T-helper 2 cell (primary cell): ENCODE measurements at places on chromosomes 13 and 19.

- no peak for DNase-seq
Measured at GRCh38 chr19:56177564-56178243, 1.9 kb downstream of the GALP start.

- DNase-seq, result no peak
Measured at GRCh38 chr13:26435171-26435570, 122.3 kb upstream of the WASF3 start.

DNA sequence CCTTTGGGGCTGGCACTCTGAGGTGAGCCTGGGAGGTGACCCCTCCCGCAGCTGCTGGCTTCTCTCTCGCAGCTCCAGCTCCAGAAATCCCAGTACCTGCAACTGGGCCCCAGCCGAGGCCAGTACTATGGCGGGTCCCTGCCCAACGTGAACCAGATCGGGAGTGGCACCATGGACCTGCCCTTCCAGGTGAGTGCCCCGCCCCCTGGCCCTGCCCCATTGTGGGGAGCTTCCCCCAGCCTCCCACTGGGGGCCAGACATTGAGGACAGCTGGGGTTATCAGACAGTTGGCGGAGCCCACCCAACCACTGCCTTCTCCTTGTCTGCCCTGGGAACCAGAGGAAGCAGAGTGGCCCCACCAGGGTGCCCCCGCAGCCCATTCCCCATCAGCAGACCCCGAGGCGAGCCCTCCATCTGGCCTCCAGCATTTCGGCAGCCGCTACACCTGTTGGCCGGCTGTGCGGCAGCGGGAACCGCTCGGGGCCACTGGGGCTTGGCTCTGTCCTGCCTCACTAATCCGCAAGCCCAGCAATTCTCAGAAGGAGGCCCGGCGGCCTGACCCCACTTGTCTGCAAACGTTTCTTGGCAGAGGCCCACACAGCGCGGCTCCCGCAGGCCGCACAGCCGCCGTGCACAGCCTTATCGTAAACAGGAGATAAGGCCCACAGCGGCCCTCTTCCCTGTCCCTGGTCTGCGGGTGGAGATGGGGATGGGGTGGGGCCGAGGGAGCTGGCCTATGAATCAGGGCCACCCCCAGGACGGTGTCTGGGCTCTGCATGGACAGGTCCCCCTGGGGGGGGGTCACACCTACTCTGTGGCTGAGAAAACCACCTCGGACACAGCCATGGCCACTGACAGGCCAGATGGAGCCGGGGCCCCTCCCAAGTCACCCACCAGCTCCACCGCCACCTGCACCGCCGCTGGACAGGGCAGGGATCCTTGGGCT, 48.0 kb downstream of the COMP start:
- no peak for DNase-seq

DNA sequence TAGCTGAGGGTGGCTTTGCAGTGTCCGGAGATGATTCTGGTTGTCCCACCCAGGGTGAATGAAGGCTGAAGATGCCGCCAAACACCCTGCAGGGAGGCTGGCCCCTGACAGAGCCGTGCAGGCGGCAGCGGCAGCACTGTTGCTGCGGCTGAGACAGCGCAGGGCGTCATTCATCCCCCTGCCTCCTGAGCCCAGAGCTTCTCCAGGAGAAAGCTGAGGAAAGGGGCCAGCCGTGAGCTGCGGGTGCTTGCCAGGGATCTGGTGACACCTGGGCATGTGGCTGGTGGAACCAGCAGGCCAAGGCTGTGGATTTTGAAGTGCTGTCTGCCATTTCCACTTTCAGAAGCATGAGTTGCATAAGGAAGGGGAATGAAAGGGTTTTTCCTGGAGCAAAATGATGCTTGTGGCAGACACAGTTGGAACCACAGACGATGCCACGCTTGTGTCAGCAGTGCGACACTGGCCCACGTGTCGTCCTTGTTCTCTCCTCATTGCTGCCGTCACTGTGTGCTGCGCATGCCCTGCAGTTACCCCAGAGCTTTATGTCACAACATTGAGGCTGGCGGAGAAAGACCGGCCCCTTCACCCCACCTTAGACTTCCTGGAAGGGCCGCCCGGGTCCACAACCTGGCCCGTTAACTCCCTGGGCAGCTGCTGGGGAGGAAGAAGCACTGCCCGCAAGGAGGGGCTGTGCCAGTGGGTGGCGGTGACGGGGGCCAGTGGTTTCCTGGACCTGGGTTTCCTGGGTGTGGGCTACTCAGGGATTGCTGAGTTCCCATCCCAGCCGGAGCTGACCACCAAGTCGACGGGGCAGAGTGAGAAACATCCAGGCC, 22.7 kb downstream of the TFDP1 start:
- DNase-seq, result no peak

GRCh38 chr13:73240193-73240592, 181.4 kb downstream of the KLF5 start:
- DNase-seq, result no peak

DNA sequence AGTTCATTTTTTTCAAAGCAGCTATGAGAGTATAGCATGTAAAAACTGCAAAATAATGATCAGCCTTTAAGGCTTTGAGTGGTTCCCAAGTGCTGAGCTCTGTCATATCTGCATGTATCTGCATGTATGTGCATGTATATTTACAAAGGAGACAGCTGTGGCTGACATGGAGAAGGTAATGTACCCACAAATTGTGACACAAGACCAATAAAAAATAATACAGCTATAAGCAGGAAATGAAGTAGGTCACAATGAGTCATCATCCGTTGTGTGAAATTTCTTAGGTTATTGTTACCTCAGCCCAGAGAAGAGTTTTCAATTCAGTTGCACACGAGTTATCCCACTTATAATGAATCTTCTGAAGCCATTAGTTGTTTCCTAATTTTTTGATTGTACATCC, 60.9 kb upstream of the MED4 start:
- peak; percentile 72 for DNase-seq

GRCh38 chr13:83274679-83275078, 607.6 kb downstream of the SLITRK1 start:
- no peak for DNase-seq

DNA sequence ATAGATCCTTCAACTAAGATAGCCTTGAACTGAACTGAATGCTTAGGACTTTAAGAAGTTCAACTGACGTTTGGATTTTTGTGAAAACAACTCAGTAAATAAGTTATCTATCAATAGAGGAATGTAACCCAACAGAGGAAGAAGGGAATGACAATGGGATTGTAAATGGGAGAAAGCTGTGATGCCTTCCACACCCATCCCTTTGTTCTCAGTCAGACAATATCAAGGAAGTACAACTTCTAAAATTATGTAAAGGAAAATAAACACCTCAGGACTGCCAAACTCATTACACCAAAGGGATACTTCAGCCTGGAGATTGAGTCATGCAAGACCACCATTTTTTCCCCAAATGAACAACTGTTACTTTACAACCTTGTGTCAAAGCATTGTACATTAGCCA, 21.1 kb downstream of the CEACAM8 start:
- DNase-seq, result no peak

DNA sequence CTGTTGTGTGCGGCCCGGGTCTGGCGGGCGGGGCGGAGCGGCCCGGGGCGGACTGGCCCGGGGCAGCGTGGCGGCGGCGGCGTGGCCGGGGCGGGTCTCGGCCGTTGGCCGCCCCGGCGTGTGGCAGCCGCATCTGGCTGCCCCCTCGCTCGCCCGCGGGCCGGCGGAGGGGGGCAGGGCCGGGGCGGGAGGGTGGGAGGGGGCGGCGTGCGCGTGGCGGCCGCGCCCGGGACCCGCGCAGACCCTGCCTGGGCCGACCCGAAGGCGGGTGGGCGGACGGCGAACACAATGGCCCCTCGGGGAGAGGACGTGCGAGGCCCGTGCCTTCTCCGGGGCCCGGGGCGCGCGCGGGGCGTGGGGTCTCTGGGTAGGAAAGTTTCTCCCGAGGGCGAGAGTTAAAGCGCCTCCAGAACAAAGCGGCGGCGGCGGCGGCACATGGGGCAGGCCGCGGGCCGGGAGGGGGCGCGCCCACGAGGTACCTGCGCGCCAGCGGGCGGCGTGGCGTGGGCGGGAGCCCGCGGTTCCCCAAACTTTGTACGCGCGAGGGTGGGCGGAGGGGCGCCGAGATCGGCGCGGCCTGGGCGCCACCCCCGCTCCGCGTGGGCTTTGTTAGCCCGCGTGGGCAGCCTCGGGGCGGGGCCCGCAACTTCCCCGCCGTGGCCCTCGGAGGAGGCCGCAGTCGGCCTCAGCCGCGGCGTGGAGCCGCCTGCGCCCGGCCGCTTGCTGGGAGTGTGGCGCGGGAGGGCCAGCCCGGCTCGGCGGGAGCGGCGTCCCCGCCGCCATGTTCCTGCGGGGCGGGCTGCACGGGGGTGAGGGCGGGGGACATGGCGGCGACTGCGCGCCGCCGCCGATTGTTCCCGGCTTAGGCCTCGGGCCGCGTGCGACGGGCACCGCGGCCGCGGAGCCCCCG, 764 bp downstream of the MIR17HG start:
- peak; percentile 70 for DNase-seq

- DNase-seq, result no peak
Measured at GRCh38 chr13:33727297-33728083, 90.5 kb upstream of the RFC3 start.

- DNase-seq, result no peak
Measured at GRCh38 chr19:36136964-36137686, 2.7 kb upstream of the CAPNS1 start.

- DNase-seq, result no peak
Measured at GRCh38 chr19:4058693-4059452, 7.8 kb downstream of the ZBTB7A start.

DNA sequence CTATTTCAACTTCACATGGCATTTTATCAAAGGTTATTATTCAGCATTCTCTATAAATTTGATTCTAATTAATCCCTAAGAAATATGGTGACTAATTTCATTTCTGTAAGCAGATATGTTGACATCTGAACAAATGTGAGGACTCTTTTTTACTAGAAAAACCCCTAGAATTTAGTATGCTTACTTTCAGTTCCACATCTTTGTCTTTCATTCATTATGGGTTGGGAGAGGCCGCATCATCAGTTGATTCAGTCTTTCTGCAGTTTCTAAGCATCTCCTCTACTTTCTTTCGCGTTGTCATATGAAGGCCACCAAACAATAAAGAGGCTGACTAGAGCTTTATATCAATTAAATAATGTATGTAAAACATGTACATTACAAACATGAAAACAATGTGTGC, 55.4 kb upstream of the MTIF3 start:
- no peak for DNase-seq

DNA sequence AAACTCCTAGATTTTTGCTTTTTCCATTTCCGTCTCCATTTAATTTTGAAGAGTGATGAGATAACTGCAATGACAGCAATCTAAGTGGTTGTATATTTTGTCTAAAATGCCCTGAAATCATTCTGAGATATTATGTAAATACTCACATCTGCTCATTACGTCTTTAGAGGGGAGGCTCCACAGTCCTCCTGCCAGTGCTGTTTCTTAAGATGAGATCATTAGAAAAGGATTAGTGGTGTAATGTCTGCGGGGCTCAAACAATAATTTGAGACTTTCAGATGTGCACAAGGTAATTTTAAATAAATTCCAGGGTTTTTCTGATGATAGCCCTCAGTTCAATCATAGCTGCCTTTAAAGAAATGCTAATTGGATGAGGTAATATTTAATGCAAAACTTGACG, 437.9 kb downstream of the FOXO1 start:
- no peak for DNase-seq

- DNase-seq, result no peak
Measured at GRCh38 chr13:98129059-98129746, 13.7 kb upstream of the FARP1 start.

DNA sequence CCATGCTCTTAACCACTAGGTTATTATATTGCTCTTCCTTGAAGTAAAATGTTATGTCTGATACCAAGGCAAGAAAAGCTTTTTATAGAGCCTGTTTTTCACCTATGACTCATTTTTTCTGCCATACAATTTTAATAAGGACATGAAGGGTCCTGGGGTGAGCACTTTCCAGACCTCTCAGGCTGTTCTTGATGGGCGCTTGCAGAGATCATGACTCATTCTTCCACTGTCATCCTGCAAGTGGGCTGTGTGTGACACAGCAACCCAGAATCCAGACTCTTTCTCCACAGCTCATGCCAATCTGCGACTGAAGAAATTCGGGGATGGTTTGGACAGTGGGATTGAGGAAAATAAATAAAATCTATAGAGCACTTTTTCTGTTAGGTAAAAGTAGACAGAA, 506.7 kb upstream of the NBEA start:
- no peak for DNase-seq

GRCh38 chr19:54199401-54199800, 1.3 kb upstream of the RPS9 start:
- no peak for DNase-seq

DNA sequence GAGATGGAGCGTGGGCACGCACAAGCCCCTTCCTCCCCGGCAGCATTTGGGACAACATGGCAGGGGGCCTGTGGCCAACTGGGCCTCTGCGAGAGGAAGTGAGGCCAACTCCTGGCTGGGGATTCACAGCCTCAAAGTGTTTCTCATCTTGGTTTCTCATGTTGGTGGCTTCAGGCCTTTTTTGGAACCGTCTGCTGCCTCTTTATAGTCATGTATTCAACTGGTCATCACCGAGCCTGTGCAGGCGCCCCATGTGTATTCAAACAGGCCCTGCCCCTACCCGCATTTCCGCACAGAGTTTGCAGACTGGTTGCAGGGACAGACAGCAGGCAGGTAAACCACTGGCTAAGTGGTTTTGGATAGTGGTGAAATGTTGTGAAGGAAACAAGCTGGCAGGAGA, 17.3 kb upstream of the RELB start:
- DNase-seq, result no peak

DNA sequence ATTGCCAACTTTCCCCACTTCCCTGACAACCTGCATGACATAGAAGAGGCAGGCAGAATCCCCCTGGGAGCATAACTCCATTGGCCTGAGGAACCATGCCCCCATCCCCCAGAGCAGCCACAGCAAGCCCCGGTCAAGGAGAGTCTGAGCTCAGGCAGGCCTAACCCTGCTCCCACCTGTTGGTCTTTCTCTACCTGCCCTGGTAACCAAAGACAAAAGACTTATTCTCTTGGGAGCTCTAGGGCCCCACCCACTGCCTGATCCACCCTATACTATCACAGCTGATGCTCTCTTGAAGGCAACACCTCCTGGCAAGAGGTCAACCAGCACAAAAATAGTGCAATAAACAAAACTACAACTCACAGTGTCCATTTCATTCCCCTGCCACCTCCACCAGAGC, 59.3 kb downstream of the TNFSF13B start:
- DNase-seq, result no peak

DNA sequence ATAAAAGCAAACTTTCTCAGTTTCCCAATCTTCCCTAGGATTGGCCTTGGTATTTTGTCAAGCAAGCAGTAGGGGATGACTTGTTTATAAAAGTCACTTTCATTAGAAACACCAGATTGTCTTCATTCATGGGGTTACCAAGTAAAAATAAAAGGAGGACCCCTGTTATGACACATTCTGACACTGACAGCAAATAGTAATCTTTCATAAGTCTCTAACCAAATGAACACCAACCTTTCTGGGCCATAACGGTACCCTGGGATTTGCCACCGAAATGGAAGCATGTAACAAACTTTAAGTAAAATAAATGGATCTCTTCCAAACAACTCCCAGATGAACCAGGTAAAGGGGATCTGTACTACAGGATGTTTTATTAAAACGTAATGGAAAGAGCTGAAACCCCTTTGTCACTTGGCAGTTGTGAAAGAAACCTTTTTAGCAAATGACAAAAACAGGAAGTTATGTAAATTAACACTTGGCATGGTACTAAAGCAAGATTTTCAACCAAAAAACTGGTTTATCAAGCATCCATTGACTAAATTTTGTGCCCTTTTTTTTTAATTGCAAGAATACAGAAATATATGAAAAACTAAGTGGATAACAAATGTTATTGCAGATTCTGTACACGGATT, 335.6 kb downstream of the RBM26 start:
- DNase-seq, result no peak
